ENCODE measurements at places on chromosomes 16 and 17. TPM values are rescaled to one million over a fixed set of nuclear protein-coding genes. Genes with fewer than 3 reads are reported as not detected.

The GLIS2 gene
- total RNA-seq = 87.3 TPM

The RHBDL3 gene
- total RNA-seq = 3.2 TPM

The KRTAP2-1 gene
- total RNA-seq = not detected

DNA sequence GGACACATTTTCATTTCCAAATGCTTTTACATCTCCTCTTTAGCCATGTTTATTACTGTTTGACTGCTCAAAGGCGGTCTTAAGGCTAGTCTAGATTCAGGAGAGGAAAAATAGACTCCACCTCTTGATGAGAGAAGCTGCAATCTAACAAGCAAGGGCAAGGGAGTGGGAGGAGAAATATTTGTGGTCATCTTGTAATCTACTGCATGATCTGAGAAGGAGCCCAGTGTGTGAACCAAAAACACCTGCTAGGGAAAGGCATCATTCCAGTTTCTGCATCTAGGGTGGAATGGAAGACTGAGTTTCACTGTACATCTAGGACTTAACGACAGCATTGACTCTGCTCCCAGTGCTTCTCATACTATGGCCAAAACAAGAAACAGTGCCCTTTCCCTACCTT lies 232.2 kb upstream of the HS3ST3A1 start:
- DNase-seq = no peak

The KRTAP3-1 gene
- total RNA-seq = not detected

- DNase-seq = no peak
Measured at GRCh38 chr16:85091522-85091910, 20.8 kb downstream of the CIBAR2 start.

- DNase-seq = no peak
Measured at GRCh38 chr16:62751218-62751617, 715.0 kb upstream of the CDH8 start.

- no peak for DNase-seq
Measured at GRCh38 chr16:68907297-68907696, 64.0 kb downstream of the TANGO6 start.

DNA sequence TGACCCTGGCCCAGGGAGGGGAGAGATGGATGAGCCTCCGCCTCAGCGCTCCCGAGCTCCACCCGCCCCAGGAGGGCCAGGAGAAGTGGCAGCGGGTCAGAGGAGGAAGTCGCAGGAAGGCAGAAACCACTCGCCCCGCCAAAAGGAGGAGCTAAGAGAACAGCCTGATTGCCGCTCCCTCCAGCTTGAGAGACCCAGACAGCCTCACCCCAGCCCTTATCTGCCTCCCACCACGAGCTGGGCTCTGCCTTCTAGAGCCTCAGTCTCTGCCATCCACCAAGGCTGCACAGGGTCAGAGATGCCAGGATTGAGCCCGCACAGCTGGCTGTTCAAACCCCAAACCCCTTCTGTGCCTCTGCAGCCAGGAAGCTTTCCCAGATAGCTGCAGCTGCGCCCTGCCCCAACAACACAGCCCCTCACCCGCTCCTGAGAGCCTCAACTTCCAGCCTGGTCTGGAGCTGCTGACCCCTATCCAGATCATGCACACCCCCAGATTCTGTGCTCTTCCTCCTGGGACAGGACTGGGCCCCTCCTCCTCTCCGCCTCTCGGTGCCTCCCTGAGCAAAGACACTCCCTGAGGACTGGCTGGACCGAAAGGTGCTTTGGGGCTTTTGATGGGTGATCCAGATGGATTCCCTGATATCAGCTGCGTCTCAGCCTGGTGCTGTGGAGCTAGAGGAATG lies 1.0 kb upstream of the ATP2A3 start:
- DNase-seq = no peak

DNA sequence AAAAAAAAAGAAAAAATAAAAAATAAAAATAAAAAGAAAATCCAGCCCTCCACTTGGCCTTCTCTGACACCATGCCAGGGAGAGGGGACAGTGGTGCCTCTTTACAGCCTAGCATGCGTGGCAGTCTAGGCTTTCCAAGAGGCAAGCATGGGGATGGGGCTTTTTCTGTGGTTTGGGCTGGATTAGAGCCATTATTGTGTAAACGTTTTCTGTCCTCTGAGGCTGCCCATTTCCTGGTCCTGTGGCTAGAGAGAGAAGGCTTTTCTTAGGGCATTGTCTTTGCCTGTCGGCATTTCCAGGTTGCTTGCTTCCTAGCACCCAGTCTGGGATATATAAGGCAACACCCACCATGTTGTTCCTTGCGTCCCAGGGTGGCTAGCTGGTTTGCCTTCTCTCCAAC lies 2.7 kb upstream of the DHRS7B start:
- no peak for DNase-seq

DNA sequence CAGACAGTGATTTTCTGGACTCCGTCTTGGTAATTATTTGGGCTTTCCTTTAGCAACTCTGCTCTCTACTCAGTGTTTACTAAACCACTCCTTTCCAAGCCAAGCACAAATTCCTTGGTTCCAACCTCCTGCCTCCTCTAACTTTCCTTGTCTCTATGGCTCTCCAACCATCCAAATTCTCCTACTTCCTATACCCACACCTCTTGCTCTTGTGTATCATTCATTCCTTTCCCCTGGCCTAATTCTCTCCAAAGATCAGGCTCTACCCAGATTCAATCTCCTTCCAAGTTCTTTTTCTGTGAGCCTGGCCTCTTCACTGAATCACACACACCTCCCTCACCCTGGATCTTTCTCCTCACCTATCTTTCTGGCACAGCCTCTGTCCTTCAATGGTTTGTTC lies 1.1 kb downstream of the NEURL4 start:
- DNase-seq = no peak

DNA sequence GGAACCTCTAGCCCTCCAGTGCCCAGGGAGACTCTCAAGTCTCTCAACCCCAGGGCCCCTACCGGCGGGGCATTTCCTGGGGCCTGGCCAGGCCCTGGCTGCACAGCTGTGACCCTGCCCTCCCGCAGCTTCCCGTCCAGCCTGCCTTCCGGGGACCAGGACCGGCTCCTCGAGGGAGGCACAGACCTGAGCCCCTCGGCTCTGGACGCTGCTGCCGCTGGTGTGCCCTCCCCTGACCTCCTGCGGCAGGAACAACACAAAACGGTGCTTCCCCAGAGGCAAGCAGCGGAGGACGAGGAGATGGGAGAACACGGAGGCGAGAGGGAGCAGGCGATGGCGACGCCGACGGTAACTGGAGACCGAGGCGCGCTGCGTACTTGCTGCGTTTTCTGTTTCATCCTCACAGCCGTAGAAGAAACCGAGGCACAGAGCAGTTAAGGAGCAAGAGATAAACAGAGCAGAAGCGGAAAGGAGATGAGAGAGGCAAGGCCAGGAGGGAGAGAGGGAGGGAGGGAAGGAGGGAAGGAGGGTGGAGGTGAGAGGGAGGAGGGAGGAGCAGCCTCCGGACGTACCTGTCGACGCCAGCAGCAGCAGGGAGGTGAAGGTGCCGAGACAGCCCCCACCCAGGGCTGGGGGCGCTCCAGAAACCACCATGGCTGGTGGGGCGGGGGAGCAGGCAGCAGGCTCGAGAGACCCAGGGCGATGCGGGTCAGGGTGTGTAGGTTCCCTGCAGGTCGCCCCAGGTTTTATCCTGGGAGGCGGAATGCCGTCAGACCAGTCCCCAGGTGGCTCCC lies at the start of gene PRSS22:
PRSS22 (minus strand) TSS at position 720 of the 794 bp plus-strand sequence; CDS start at position 654, 66 bp downstream.
- DNase-seq = no peak

DNA sequence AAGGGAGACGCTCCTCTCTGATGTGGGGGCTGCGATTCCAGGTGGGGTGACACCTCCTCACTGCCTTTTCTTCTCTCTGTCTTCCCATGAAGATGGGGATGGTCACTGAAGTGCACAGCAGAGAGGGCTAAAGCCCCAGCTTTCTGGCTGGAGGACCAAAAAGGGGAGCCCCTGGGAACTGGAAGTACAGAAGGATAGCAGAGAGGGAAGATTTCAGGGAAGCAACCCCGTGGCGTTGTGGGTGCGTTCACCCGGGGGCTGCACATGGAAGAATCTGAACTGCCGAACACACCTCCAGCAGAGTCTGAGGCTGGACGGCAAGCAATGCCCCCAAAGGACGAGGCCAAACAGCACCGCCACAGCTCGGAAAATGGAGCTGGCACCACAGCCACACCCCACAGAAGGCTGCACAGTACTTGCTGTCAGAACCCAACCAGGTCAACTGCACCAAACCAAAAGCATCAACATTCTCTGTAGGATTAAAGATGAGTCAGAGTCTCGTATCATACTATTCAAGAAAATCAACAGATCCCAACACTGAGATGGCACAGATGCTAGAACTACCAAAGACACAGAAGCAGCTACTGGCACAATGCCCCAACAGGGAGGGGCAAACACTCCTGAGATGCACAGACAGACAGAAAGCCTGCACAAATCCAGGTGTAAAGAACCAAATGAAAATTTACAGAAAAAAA lies 49.9 kb downstream of the MAP1LC3B start:
- DNase-seq = no peak

- DNase-seq = no peak
Measured at GRCh38 chr16:2465653-2466415, 5.3 kb upstream of the NTN3 start.

GRCh38 chr17:2084766-2085647 lies 30.1 kb downstream of the HIC1 start:
- no peak for DNase-seq

The ALDH3A1 gene
- total RNA-seq = 0.21 TPM

The PPP1R27 gene
- total RNA-seq = not detected
